ENCODE measurements at places on chromosomes 1 and 21. TPM values are rescaled to one million over a fixed set of nuclear protein-coding genes. Genes with fewer than 3 reads are reported as not detected.

CYP4Z1 gene
- 1.2 TPM for total RNA-seq

OLFML3 gene
- 108 TPM for total RNA-seq

KRTAP13-1 gene
- not detected for total RNA-seq

AGT gene
- total RNA-seq: 9.6 TPM

SLC6A17 gene
- total RNA-seq: 1.7 TPM

MRPL37 gene
- 45.9 TPM for total RNA-seq

S100B gene
- 19.9 TPM for total RNA-seq

GPR37L1 gene
- total RNA-seq: 0.25 TPM

PHACTR4 gene
- total RNA-seq: 28.7 TPM

HAO2 gene
- total RNA-seq: not detected

DNA sequence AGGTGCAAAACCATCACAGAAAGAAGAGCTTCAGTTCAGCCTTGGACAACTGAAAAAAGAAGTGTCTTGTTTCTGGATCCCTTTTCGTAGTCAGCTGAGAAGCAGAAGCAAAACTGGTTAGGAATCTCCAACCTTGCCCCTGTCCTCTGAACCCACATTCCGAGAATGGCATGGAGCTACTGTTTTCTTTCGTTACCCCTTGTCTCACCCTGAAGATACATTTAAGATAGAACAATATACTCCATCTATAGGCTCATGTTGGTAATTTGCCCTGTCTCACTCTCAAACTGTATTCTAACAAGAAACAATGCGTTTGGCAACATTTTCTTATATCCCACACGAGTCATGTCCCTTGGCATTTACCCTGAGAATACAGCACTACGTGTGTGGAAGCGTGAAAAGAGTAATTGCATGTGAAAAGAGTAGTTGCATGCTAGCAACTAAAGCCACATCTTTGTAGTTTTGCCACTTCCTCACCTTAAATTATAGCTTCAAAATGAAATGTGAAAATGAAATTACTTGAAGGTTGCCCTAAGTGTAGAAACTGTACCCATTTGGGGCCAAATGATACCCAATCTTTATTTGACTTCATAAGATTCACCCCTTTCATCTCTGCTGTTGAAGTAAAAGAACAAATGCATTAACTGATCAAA, 5.3 kb downstream of the SLAMF7 start:
- no peaks in the 10 kb centered on the region for H3K36me3 ChIP-seq
- H3K4me3 ChIP-seq: no peak overlapping the region
- H3K27ac ChIP-seq: no peak overlapping the region
- H3K27me3 ChIP-seq: no peaks in the 10 kb centered on the region
- no peak for DNase-seq

DNA sequence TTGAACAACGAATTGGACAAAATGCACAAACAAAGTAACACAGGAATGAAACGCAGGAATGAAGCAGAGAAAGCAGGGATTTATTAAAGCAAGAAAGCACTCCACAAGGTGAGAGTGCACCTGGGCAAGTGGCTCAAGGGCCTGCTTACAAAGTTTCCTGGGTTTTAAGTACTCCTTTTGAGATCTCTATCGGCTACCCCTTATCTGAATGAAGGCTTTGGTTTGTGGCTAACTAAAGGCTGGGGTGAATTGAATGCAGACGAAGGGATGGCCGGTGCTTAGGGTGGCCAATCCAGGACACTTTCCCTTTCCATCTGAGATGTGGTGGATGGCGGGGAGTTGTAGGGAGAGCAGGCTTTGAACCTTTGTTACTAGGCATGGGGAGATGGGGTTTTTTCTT, 151.4 kb upstream of the KIAA0040 start:
- H3K4me1 ChIP-seq: no peaks in the 10 kb centered on the region
- H3K27ac ChIP-seq: no peak overlapping the region
- no peak overlapping the region for H3K4me3 ChIP-seq
- H3K36me3 ChIP-seq: no peaks in the 10 kb centered on the region
- H3K27me3 ChIP-seq: no peaks in the 10 kb centered on the region

GRCh38 chr1:21871943-21872342, 59.9 kb downstream of the LDLRAD2 start:
- H3K27ac ChIP-seq: no peak overlapping the region
- no peak for DNase-seq
- H3K4me3 ChIP-seq: no peak overlapping the region
- H3K36me3 ChIP-seq: no peaks in the 10 kb centered on the region
- no peaks in the 10 kb centered on the region for H3K27me3 ChIP-seq

DNA sequence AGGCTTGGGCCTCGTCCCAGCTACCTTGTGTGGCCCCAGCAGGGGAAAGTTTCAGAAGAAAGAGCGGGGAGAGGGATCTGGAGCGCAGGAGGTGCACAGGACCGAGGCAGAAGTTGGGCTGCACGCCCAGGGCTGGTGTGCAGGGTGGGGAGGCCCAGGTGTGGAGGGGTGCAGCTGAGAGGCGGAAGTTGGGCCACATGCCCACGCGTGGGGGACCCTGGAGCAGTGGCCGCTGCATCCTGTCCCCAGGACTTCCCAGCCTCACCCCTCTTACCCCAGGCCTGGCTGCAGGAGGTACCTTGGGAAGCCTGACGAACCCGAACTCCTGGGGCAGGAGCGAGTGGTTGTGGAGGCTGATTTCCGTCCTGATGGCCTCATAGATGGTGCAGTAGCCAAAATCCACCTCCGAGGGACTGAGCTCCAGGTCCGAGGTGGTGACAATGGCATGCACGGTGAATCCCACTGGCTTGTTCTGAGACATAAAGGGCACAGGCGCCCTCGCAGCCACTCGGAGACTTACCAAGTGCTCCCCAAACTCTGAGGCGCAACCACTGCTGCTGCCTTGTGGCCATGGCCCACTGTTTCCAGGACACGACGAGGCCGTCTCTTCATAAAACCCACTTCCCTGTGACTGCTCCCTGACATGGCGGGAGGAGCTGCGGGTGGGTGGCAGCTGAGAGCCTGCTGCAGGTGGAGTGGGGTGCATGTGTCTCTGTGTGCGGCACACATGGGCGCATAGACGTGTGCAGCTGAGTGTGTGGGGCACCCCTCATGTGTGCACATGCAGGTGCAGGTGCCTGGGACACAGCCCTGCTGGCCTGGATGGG, 20.4 kb upstream of the TMEM52 start:
- peaks cover 7% of the 10 kb centered on the region for H3K4me1 ChIP-seq
- H3K27ac ChIP-seq: no peak overlapping the region
- H3K4me3 ChIP-seq: no peak overlapping the region
- DNase-seq: no peak
- no peaks in the 10 kb centered on the region for H3K27me3 ChIP-seq

DNA sequence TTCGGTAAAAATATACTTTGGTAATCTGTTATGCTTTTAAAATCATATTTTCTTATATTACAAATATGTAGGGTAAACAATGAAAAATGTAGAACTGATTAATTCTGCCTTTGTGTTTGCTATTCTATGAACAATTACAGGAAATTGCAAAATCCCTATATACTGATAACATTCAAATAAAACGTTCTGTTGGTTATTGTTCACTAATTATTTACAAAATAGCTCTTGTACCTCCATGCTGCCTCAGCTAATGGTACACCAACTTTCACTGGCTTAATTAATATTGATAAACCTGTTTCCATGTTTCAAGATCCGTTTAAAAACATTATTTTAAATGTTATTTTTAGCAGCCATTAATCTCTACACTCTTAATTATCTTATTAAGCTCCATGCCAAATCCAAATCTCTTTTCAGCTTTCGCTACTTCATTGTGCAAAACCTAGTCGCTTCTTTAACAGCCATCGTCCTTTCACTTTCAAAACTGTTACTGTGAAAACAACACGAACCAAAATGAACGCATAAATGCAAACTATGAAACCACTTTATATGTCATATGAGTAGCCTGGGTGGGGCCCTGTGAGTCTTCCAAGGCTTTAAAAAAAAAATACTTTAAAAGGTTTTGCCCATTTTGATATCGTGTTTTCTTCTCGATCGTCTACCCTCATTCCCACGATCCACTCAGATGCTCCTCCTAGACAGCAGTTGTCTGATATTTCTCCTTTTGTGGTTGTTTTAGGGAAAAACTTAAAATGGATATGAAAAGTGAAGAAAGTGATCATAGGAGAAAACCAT, 807.1 kb downstream of the USP25 start:
- H3K27me3 ChIP-seq: no peaks in the 10 kb centered on the region
- H3K36me3 ChIP-seq: no peaks in the 10 kb centered on the region
- DNase-seq: no peak
- H3K4me3 ChIP-seq: peak overlapping the region; percentile 47
- peak overlapping the region; percentile 88 for H3K27ac ChIP-seq

- no peaks in the 10 kb centered on the region for H3K36me3 ChIP-seq
- peak overlapping the region; percentile 35 for H3K27ac ChIP-seq
- H3K4me3 ChIP-seq: no peak overlapping the region
- H3K27me3 ChIP-seq: no peaks in the 10 kb centered on the region
Measured at GRCh38 chr1:232690285-232690935, 60.5 kb upstream of the SIPA1L2 start.

- no peaks in the 10 kb centered on the region for H3K4me1 ChIP-seq
- H3K36me3 ChIP-seq: no peaks in the 10 kb centered on the region
- H3K27me3 ChIP-seq: no peaks in the 10 kb centered on the region
- no peak for DNase-seq
- H3K27ac ChIP-seq: no peak overlapping the region
- H3K4me3 ChIP-seq: no peak overlapping the region
Measured at GRCh38 chr1:224378855-224379631, 22.4 kb downstream of the CNIH4 start.

- no peaks in the 10 kb centered on the region for H3K4me1 ChIP-seq
- H3K27me3 ChIP-seq: no peaks in the 10 kb centered on the region
- DNase-seq: no peak
- no peak overlapping the region for H3K4me3 ChIP-seq
- no peaks in the 10 kb centered on the region for H3K36me3 ChIP-seq
Measured at GRCh38 chr1:231985296-231986023, 358.9 kb downstream of the DISC1 start.

Measured in vagina (tissue), 2 donors.